ENCODE measurements at places on chromosomes 12 and 14.

DNA sequence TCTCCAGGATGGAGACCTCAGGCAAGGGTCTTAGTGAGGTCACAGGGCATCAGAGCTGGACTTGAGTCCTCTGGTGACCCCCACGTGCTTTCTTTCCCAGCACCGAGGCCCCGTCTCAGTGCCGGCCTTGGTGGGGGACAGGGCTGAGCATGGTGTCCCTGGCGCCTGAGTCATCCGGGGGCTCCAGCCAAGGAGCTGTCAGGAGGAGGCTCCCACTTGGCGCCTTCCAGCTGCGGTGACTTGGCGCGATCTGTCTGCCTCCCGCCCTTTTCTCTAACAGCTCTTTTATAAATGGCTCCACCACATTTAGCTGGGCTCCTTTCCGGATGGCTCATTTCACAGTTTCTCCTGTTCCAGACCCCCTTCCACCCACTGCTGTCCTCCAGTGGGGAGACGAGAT is 60.4 kb downstream of the PRMT8 start:
- DNase-seq = no peak

DNA sequence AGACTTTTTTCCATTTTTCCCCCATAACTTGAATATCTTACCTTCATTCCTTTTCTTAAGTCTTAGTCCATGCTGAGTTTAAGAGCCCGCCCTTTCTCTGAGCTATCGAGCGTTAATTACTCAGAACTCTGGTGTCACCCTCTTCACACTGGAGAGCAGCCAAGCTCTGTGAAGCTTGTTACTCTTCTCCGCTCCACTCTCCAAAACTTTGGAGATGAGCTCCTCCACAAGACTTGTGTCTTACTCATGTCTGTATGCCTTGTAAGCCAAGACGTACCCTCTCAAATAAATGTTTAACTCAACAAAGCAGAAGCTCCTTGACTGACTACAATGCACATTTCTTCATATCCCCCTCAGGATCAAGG is 54.7 kb downstream of the DICER1 start:
- no peak for DNase-seq

GRCh38 chr14:73833530-73834260 is 17.9 kb upstream of the PTGR2 start:
- DNase-seq = no peak

DNA sequence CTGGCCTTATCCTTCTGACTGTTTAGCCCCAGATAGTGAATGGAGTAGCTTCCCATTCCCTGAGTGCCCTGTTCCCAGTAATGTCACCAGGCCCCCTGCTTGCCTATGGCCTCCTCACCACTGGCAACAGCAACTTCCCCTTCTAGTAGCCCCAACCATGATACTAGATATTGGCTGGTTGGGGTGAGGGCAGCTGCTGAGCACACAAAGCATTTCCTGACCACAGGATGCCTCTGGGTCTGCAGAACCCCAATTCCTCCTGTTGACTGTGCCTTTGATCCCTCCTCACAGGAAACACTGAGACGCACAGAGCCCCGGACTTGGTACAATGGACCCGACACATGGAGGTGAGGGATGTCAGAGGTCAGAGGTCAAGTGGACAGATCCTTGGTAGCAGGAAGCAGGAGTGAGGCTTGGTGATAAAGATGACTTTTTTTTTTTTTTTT is 597 bp downstream of the SOAT2 start:
- no peak for DNase-seq

DNA sequence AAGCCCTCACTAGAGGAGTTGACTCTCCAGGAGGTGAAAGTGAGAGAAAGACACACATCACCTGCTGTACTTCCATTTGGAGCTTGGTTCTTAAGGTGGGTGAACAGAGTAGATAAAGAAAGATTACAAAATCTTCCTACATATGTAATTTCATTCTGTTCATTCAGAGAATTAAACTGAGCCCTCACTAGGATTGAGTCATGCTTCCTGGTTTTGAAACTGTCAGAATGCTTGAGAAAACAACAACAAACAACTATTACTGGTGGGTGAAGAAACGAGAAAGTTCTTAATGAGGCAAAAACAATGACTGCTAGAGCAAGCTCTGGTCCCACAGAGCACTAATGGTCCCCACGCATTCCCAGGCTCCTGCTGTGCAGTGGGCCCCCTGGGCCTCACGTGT is 841.7 kb downstream of the VRK1 start:
- no peak for DNase-seq

- no peak for DNase-seq
These were observed 253.9 kb upstream of the SFSWAP start for GRCh38 chr12:131457028-131457310.

GRCh38 chr12:123991372-123991951 is 18.4 kb downstream of the ZNF664 start:
- DNase-seq = no peak
